Stimulated activated CD4-positive, alpha-beta T cell treated with anti-CD3 and anti-CD28 coated beads, Interleukin-1b, Interleukin-23, amount 100 ng/mL, for 24 hours (primary cell): ENCODE measurements at places on chromosomes 4 and X.

- no peak for DNase-seq
These were observed 50.6 kb downstream of the NRK start for GRCh38 chrX:105872941-105873340.

- DNase-seq = no peak
These were observed 40.5 kb upstream of the HSD17B10 start for GRCh38 chrX:53474707-53475106.

GRCh38 chr4:178148106-178148505, 705.9 kb upstream of the AGA start:
- no peak for DNase-seq

DNA sequence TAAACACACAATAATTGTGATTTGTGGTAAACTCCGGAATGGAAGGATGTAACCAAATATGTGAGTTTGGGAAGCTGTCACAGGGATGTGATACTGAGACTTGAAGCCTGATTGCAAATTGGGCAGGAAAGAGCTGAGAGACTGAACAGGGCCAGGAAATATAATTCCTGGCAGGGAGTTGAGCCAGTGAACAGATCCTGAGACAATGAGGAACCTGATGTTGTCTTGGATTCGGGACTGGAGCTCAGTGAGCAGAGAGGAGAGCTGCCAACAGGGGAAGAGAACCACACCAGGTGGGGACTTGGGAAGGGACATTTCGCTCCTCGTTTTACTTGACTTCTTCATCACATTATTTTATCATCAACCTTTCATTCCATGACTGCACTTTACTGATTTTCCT, 386.0 kb downstream of the TLL1 start:
- no peak for DNase-seq

DNA sequence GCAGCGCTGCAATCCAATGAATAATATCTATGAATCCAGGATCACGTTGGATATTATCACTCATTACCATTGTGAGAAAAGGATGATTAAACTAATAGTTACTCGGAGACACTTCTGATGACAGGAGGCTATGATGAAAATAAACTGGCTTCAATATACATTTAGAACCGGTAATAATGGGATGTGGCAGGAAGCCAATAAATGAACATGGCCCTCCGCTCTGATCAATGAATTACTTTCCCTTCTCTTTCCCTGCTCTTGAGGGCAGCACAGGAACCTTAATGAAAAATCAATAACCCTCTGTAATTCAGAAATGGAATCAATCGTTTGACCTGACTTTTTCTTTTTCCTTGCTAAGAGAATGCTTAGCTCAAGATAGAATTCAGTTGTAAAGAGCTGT, 103.9 kb upstream of the PAQR3 start:
- no peak for DNase-seq

- DNase-seq = peak; percentile 25
These were observed 677 bp upstream of the CYP4V2 start for GRCh38 chr4:186190581-186191199.

- no peak for DNase-seq
These were observed 23.3 kb downstream of the RPGR start for GRCh38 chrX:38304010-38304409.

DNA sequence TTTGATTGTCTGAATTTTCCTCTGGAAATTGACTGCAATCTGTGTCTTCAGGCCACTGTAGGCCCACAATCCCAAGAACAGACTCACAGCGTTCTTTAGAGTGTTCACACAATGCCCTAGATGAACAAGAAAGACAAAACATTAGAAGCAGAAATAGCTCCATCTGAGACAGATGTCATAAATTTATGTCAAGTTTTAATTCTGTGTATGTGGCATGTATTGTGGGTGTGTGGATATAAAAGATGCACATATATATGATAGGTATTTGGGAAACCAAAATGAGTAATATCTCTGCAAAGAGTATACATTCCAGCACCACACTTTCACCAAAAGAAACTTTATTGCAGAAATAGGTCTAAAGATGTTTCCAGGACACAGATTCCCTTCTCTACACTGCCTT, 176.1 kb downstream of the CORIN start:
- no peak for DNase-seq

DNA sequence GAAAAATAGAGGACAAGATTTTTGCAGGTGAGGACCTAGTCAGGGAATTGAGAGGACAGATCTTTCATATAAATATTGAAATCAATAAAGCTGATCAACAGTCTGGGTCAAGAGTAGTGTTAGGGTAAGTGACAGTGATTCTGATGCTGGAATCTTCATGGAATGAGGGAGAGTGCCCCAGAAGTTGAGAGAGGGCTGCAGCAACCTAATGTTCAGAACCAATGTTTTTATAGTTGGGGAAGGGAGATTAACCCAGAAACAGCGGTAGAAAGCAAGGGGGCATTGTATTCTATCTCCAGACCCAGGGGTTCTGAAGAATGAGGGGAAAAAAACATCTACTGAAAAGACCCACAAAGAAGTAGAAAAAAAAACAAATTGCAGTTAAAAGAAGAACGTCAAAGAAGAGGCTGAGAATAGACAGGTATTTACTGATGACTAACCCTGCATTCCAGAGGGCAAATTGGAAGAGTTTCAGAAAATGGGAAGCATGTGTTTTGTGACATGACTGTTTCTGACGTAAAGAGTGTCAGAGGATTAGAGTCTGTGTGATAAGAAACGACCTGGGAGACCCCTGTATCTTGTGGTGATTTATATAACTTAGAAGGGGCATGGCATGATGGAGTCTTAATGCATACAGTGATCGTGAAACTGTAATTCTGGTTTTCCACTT, 819.6 kb upstream of the EPHA5 start:
- DNase-seq = no peak

- DNase-seq = no peak
These were observed 2236.0 kb upstream of the AGA start for GRCh38 chr4:179678093-179678814.

DNA sequence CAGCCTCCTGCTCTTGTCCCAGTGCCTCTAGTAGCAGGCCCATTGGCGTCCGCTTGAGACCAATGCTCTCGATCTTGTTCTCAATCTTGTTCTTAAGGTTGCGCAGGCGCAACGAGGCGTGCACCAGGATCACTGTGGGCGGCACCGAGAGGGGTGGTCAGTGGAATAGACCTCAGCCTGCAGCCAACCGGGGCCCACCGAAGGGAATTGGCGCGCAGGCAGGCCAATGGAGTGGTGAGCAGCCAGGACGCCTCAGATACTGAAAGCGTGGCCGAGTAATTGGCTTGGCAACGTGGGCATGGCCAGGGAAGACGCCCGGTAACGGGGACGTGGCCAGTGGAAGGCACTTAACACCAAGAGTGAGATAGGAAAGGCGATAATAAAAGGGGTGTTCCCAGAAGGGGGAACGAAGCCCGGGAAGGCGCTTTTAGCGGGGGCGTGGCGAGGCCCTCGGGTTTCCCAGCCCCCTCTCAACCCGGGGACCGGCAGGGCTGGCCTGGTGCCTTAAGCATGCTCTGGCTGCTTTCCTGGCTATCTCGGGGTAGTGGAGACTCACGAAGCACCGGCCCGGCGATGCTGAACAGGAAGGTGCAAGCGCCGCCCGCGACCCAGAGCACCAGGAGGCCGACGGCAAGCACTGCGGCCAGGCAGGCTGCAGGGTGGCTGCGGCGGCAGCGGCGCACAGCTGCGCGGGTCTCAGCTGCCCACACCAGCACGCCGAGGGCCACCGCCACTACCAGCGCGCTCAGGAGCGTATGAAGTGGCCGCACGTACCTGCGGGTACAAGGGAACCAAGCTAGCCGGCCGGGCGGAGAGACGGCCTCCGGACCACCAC, 1.7 kb downstream of the PRAF2 start:
- DNase-seq = no peak

GRCh38 chr4:156972379-156973015, 898 bp upstream of the PDGFC start:
- no peak for DNase-seq

DNA sequence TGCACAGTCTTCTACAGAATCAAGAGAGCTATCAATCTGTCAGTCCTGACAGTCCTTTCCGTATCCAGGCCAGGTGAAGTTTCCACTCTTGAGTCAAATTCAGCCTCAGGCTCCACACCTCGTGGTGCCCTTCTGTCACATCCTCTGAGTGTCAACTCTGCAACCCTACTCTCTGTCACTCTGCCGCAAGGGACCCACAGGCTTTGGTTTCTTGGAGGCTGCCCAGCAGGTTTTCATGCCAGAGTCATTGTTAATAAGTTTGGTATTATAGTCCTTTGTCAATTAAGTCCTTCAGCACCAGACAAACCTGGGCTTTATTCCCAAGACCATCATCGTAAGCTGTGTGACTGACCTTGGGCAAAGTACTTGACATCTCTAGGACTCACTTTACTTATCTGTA, 83.4 kb upstream of the KLHL13 start:
- no peak for DNase-seq

DNA sequence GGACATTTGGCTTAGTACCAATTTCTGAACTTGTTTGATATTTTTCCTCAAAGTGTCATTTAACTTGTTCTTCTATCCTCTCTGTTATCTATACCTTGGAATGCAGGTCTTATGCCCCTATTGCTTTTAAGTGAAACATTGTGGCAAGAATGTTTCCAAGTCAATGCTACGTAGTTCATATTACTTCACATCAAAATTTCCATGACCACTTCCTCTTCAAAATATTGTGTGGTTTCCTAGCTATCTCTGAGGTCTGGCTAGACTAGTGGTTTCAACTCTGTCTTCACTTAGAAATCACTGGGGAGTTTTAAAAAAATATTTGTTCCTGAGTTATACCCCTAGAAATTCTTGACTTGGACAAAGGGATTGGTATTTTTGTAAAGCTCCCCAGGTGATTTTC, 20.2 kb upstream of the RASGEF1B start:
- no peak for DNase-seq

GRCh38 chr4:100093091-100093866, 97.0 kb downstream of the DDIT4L start:
- peak; percentile 77 for DNase-seq

GRCh38 chr4:121041307-121042090, 30.8 kb downstream of the NDNF start:
- no peak for DNase-seq

GRCh38 chrX:103158317-103158621, 56.6 kb upstream of the BEX4 start:
- DNase-seq = no peak

- no peak for DNase-seq
These were observed 71.9 kb upstream of the WDR1 start for GRCh38 chr4:10188400-10189004.
